ENCODE measurements at places on chromosomes 3 and 15.
A peak's percentile ranks its signal among the peaks of the same experiment; 100 is the strongest.

GRCh38 chr15:39554746-39555387 lies 26.0 kb upstream of the THBS1 start:
- no peak for DNase-seq

- no peak for DNase-seq
These were observed 76.5 kb upstream of the SPRED1 start for GRCh38 chr15:38176155-38176554.

- DNase-seq, result no peak
These were observed 18.8 kb upstream of the VGLL4 start for GRCh38 chr3:11662392-11662990.

DNA sequence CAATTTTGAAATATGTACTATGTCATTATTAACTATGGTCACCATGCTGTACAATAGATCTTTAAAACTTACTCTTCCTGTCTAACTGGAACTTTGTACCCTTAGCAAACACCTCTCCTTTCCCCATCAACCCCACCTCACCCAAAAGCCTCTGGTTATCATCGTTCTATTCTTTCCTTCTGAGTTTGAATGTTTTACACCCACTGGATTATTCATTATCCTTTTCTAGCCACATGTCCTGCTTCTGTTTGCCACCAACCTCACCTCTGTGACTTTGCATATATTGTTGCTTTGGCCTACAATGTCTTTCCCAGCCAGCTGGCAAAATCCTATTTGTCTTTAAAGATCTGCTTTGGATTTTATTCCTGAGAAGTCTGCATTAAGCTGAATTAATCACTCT lies 102.6 kb upstream of the TSPAN3 start:
- DNase-seq, result no peak

GRCh38 chr15:68561171-68561900 lies 17.5 kb upstream of the CORO2B start:
- no peak for DNase-seq

DNA sequence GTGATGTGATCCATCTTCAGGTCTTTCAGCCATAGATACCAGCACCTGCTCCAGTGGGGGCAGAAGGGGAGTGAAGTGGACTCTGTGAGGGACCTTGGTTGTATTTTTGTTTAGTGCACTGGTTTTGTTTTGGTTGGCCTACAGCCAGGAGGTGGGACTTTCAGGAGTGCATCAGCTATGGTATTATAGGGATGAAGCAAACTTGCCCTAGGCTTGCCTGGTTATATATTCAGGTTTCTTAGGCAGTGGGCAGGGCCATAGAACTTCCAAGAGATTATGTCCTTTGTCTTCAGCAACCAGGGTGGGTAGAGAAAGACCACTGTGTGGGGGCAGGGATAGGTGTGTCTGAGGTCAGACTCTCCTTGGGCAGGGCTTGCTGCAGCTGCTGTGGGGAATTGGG lies 337.3 kb upstream of the SGO1 start:
- no peak for DNase-seq

DNA sequence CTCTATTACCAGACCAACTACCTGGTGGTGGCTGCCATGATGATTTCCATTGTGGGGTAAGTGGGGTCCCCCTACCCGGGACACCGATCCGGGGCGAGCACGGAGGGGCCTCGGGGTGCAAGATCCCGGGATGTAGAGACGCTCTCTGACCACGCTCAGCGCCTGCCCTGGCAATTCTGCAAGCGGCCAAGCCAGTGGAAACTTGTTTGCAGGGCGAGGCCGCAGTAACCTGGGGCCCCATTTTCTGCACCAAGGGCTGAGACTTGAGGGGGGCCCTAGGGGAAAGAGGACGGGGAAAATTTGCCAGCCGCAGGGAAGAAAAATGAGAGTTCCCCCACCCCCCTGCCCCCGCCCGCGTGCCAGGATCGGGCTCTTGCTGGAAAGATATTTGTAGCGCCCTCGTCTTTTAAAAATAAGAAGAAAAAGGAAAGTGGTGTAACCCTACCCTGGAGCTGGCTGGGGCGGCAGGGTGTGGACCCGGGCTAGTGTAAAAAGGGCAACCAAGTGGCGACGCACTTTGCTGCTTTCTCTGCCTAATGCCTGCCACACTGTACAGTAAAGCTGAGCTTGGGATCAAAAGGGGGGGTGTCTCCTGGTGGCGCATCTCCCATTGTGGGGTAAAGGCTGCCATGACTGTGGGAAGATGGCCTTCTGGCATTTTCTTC lies 563 bp downstream of the ARL6IP5 start:
- DNase-seq, result no peak

DNA sequence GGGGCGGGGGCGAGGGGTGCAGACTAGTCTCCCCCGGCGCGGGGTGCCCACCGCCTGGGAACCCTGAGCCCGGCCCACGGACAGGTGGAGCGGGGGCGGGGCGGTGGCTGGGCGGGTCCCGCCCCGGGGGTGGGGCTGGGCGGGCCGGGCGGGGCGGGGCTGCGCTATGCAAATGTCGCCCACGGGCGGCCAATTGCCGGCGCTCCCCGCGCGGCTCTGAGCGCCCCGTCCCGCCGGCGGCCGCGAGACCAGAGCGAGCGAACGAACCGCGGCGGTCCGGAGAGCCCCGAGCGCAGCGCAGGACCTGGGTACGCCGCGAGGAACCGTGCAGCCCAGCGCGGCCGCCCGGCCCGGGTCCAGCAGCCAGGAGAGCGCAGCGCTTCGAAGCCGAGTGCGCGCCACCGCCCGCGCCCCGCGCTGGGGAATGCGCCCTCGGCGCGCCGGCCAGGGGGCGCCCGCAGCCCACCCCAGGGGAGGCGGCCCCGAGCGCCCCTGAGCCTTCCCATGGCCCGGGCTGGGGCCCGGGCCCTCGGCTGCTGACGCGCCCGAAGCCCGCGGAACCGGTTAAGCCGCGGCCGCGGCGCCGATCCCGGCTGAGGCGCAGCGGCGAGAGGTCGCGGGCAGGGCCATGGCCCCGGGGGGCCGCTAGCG lies at the start of gene SEMA3F:
Gene SEMA3F, plus strand, starts transcription at position 485 of the 651 bp plus-strand sequence. CDS start 4,299 bp downstream, outside the sequence.
- DNase-seq, result no peak

GRCh38 chr15:70636540-70637165 lies 126.7 kb downstream of the UACA start:
- DNase-seq, result no peak

DNA sequence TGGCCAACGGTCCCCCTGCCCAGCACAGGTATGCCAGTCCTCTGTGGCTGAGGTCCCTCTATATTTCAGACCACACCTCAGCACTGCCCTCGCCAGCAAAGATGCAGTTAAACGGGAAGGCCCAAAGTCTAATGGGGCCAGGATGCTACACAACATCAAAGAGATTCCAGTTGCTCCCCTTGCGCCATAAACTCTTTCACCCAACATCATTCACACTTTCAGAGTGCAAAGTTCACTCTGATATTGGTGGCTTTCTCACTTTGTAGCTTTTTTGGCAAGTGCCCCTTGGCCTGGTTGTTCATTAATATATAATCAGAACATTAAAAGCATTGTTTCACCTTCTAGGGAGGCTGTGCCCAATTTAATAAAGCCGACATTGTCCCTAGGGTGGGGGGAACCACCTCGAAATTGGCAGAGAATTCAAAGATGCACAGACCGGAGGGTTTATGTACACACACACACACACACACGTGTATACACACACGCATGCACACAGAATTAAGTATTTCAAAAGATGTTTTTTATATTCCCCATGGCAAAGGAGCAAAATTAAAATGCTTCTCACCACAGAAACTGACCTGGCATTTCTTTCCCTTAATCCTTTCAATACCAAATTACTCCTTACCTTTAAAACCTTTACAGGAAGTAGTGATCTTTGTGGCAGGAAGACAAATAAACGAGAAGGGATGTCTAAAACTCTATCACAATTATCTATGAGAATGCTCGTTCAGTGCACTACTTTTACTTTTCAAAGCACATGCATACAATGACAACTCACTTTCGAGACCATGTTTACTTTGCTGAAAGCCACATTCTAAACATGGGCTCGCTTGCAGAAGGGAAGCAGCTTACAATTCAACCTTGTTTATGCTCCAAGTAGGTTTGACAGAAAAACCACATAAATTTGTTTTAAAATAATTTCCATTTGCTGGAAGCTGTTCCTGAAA lies 19.5 kb downstream of the LRIG1 start:
- DNase-seq, result no peak

DNA sequence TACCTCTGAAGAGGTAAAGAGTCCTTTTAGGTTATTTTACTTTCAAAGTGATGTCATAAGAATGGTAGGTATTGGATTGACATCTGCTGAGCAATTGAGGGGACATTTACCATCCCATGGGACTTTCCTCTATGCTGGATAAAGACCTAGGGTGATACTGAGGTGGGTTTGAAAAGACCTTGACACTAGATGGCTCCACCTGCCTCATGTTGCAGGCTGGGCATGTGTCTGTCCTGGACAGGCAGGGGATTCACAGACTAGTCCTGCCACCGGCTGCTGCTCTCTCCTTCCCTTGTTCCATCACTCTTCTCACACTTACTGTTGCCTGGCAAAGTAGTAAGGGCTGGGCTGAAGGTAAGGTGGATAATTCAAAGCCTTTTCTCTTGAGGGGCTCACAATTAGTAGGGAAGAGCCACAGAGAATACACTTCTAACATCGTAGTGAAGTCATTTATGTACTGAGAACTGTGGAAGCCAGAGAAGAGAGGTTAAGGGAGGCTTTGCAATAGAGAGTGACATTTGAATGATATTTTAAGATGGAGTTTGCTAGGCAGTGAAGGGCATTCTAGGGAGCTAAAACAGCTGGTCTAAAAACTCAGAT lies 27.7 kb downstream of the TRAK1 start:
- no peak for DNase-seq

DNA sequence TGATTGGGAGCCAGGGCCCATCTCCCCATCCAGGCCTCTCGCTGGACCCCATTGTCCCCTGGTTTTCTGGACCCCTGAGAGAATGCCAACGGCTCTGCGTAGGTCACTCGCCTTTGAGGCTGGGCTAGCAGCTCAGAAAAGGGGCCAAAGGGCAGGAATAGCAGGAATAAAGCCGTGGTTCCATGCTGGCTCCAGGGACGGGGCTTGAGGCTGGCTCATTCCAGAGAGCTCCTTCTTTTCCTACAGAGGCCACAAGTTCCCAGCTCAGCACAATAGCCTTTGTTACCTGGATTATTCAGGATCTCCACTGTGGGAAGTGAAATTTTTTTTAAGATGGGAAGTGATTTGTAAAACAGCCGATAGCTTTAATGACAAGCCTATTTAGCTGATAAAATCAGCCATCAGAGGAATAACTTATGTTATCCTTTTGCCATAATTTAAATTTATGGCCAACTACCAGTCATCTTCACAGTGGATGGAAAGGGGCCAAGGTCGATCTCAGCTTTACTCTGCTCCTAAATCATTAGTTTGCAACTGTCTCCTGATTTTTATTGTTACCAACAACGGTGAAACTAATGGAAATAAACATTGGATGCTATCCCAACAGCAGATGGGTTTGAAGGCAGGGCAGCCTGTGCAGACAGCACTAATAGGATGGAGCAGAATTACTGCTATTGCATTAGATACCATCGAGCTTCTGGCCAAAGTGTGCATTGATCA lies 124.3 kb downstream of the TMEM266 start:
- no peak for DNase-seq

DNA sequence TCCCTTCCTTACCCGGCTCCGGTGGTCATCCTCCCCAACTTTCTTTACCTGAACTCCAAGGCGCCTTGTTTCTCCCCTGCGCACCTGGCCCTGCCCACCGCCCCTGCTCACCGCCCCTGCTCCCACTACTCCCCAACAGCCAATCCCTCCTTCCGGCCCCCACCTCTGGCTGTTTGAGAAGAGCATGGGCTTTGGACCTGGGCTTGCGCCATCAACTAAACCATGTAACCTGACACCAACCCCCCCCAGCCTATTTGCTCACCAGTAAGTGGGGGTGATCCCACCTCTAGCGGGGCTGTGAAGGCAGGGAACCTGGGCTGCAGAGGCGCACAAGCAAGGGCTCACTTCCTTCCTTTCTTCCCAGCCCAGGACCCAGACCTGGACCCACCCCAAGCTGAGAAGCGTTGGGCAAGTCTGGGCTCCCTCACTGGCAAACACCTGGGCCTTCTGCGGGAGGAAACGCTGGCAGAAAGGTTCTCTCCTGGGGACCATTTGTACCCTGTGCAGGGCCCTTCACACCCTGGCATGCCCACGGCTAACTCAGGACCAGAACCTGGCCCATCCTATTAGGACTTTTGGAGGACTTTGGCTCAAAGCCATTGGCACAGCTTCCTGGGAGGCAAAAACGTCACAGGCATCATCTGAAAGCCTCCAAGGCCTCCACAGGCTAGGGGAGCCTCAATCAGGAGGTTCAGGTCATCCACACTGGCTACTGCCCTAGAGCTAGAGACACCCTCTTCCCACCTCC lies at the start of gene PLXNB1:
Gene PLXNB1, minus strand, starts transcription at position 127 of the 748 bp plus-strand sequence. CDS start 5,475 bp downstream, outside the sequence.
- peak; percentile 97 for DNase-seq

GRCh38 chr3:55091381-55092225 lies 163.7 kb upstream of the LRTM1 start:
- no peak for DNase-seq

DNA sequence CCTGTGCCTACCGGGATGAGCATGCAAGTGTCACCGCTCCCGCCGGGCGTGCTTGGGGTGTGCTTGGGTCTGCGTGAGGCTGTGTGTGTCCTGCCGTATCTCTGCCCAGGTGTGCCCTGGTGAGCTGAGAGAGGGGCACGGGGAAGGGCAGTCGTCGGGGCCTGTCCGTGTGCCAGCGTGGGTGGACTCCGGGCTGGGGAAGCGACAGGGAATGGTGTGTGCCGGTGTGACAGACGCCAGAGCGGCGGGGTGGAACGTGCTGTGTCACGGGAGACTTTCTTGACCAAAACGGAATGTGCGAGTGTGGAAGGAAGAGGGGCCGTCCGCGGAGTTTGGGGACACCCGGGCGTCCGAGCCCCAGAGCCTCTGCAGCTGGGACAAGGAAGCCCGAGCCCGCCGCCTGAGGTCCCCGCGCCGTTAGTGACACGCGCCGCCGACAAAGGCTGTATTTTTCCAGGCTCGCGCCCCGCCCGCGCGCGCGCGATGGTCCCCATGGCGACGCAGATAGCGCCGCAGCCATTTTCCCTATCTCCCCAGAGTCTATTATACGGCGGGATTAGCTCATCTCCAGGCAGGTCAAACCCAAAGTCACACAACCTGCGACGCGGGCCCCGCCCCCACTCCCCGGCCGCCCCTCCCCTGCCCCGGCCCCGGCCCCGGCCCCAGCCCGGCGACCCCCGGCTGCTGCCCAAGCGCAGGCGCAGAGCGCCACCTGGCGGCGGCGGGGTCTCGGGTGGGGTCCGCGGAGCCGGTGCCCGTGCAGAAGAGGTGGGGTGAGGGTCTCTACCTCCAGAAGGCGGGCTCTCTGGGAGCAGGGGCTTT lies 4.5 kb upstream of the GATA2 start:
- DNase-seq, result no peak

DNA sequence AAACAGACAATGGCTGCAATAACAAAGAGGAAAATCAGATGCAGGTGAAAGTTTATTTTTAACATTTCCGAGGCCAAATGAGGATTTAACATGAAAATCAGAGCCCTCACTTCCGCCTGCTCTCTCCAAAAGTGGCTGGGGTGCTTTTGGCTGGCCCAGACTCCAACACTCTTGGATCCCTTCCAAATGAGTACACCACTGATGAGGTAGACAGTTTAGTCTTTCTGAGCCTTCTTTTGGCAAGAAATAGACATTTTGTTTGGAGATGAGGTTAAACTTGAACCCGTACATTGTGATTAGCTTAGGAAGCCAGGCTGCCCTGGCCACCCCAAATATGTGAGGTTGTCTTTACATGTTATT lies 51.0 kb upstream of the TRA2B start:
- DNase-seq, result no peak
